ENCODE measurements at places on chromosomes 7 and 10. TPM values are rescaled to one million over a fixed set of nuclear protein-coding genes. Genes with fewer than 3 reads are reported as not detected.

ZNF282 gene
- polyA plus RNA-seq, result 8.2 TPM

AASS gene
- polyA plus RNA-seq, result 16.1 TPM

SPDYE2 gene
- polyA plus RNA-seq, result not detected

CALCR gene
- not detected for polyA plus RNA-seq

DNA sequence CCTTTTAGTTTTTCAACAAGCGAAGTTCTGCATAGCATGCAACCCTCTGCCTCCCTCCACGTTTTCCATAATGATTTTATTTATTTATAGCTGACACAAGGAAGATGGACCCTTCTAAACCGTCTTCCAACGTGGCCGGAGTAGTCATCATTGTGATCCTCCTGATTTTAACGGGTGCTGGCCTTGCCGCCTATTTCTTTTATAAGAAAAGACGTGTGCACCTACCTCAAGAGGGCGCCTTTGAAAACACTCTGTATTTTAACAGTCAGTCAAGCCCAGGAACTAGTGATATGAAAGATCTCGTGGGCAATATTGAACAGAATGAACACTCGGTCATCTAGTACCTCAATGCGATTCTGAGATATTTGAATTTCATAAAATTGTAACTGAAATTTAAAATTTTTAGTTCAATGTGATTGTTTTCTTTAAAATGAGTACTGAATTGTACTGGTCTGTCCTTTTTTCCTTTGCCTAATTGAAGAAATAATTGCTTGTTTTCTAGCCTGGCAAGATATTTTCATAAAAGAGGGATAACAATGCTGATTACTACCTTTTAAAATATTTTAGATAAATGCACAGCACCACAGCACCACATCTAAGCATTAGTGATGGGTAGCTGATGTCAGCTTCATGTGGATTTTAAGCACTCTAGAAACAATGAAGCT is 41.5 kb upstream of the SLC39A12 start:
- DNase-seq, result peak; percentile 16

GRCh38 chr10:50788951-50789945 is 49.5 kb downstream of the ASAH2B start:
- peak; percentile 1 for DNase-seq

- no peak for DNase-seq
Observed at GRCh38 chr10:70474780-70475179, 3.8 kb upstream of the PALD1 start.

MUC12 gene
- 2.8 TPM for polyA plus RNA-seq

ZNF273 gene
- 2.9 TPM for polyA plus RNA-seq

- DNase-seq, result no peak
Observed at GRCh38 chr7:2166625-2167280, 66.0 kb downstream of the MAD1L1 start.

DNA sequence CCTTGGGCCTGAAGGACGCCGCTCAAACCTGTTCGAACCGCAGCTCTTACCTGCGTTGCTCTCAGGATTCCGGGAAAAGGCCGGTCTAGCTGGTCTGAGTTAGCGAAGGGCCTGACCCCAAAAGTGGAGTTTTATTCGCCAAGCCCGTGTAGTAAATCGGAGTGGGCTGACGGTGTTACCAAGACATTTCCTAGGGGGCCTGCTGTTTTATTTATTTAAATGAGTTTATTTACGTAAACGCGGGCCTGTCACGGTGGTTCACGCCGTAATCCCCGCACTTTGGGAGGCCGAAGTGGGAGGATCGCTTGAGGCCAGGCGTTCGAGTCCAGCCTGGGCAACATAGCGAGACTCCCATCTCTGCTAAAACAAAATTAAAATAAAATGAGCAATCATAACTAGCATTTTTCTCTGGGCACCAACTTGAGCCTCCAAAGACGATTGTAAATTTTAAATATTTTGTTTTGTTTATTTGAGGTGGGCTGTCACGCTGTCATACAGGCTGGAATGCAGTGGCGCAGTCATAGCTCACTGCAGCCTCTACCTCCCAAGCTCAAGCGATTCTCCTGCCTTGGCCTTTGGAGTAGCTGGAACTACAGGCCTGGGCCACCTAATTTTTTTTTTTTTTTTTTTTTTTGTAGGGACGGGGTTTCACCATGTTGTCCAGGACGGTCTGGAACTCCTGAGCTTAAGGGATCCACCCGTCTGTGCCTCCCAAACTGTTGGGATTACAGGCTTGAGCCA is 903 bp downstream of the ZNF655 start:
- DNase-seq, result no peak

DNA sequence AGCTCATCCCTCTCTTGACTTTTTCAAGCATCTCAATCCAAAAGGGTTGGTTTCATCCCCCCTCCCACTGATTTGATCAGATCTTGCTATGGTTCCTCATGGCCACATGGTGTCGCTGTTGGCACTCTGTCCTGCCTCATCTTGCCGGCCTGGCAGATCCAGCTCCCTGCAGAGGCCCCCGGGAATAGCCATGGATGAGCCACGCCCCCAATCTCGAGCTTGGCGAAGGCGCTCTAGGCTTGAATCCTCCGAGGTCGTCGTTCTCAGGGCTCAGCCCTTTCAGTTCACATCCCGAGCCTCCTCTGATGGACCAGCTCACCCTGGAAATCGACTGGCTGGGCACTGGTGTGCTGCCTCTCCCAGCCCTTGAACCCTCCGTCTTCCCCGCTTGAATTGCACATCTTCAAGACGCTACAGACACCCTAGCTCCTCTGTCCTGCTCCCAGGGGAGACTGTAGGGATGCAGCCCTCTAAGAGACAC is 628.7 kb downstream of the TYW1 start:
- no peak for DNase-seq

- no peak for DNase-seq
Observed at GRCh38 chr10:101639141-101639900, 51.2 kb downstream of the DPCD start.

DNA sequence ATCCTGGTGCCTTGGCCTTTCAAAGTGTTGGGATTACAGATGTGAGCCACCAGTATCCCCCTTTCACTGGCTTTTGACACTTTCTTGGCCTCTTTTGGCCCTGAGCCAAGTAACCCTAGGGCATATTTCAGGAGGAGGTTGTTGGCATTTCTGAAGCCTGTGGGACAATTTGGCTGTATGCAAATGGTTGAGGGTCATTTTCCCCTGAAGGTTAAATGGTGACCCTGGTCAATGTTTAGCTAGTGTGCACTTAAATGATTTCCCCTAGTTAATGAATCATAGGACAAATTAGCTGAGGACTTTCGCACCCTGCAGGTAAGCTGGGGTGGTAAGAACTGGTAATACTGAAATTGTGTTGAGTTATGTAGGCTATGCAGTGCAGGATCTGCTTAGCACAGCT is 660.5 kb downstream of the LRMDA start:
- no peak for DNase-seq

- DNase-seq, result no peak
Observed at GRCh38 chr10:6114805-6115341, 26.0 kb downstream of the RBM17 start.

INSYN2A gene
- 0.35 TPM for polyA plus RNA-seq

DNA sequence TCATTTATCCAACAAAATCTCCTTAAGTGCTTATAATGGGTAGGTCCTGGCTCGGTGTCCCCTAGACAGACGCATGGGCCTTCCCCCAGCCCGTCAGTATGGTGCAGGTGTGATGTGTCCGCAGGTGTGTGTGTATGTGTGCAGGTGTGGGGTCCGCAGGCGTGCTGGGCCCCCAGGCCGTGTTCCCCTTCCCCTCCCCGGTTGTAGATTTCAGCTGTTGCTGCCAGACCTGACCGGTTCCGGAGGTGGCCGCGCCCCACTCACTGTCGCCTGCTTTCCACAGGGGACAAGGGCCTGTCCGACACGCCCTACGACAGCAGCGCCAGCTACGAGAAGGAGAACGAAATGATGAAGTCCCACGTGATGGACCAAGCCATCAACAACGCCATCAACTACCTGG is 50.5 kb downstream of the FIGNL1 start:
- DNase-seq, result no peak

ADARB2 gene
- polyA plus RNA-seq, result not detected

- DNase-seq, result peak; percentile 15
Observed at GRCh38 chr10:116521424-116522290, 24.1 kb upstream of the PNLIP start.

- no peak for DNase-seq
Observed at GRCh38 chr7:116139807-116140206, 70.5 kb upstream of the TES start.

BAMBI gene
- 11.0 TPM for polyA plus RNA-seq

MIOS gene
- 26.6 TPM for polyA plus RNA-seq

All from AG04450 (cell line).